ENCODE measurements at places on chromosomes 11 and 22.

DNA sequence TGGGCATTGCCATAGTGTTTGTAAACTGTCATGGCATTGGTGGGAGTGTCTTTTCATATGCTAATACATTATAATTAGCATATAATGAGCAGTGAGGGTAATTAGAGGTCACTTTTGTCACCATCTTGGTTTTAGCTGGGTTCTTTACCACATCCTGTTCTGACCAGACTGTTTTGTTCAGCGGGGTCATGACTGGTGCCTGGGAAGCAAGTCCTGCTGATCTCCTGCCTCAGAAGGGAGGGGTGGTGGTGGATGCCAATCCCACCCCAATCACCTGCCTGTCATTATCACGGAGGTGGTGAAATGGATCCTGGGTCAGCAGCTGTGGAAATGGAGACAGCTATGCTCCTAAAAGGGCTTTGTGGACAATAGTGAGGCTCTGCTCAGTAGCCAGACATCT, 31.2 kb downstream of the IL18 start:
- DNase-seq = no peak

DNA sequence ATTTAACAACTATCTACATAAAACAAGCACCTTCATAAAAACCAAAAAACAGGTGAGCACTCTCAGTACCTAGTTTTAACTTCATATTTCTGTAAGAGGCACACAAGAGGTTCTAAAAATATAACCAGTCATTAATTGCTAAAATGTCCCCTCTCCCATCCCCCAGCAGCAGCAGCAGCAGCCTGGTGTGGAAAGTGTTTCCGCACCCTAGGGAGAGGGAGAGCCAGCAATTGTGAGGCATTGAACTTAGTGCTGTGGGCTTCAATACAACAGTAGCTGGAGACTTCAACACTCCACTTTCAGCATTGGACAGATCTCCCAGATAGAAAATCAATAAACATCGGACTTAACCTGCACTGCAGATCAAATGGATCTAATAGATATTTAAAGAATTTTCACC, 1158.5 kb downstream of the JRKL start:
- DNase-seq = no peak

DNA sequence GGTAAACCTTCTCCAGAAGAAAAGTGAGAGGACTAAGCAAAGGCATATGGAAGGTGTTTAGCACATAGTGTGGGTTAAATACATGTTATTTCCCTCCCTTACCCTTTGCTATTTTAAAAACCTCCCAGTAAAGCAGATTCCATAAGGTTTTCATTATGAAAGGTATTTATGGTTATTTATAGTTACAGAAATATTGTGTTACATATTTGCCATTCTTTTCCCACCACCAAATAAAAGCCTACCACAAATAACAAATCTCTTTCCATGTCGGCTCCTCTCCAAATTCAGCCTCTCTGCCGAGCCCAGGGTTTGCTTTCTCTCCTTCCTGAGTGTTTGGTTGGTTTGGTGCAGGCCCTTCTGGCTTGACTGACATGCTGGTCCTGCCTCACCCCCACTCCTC, 64.4 kb downstream of the INSC start:
- peak; percentile 87 for DNase-seq

GRCh38 chr11:28836285-28837081, 728.3 kb downstream of the METTL15 start:
- peak; percentile 99 for DNase-seq

DNA sequence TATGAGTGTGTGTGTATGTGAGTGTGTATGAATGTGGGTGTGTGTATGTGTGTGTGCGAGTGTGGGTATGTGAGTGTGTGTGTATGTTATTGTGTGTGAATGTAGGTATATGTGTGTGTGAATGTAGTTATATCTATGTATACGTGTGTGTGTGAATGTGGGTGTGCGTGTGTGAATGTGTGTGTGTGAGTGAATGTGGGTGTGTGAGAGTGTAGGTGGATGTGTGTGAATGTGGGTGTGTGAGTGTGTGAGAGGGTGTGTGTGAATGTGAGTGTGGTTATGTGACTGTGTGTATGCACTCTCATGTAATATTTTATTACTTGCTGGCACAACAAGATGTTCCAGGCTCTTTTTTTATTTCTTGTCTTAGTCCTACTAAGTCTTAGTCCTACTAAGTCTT, 513.4 kb upstream of the B3GAT1 start:
- no peak for DNase-seq

- peak; percentile 32 for DNase-seq
These were observed 43.2 kb upstream of the DLAT start for GRCh38 chr11:111982019-111982464.

DNA sequence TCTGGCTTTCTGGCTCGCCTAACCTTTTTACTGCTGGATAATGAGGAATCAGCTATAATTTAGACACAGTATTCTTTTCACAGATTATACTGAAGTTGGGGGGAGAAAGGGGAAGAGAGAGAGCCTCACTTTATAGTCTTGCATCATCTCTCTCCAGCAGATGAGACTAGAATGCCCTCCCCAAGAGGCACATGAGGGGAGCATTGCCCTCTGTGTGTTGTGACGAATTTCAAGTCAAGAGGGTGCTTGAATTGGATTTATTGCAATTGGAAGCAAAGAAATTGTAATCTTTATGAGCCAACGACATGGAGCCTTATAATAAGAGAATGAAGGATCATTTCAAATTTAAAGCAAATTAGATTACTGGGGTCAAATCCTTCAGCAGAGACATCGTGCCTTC, 17.6 kb upstream of the CADM1 start:
- DNase-seq = no peak

DNA sequence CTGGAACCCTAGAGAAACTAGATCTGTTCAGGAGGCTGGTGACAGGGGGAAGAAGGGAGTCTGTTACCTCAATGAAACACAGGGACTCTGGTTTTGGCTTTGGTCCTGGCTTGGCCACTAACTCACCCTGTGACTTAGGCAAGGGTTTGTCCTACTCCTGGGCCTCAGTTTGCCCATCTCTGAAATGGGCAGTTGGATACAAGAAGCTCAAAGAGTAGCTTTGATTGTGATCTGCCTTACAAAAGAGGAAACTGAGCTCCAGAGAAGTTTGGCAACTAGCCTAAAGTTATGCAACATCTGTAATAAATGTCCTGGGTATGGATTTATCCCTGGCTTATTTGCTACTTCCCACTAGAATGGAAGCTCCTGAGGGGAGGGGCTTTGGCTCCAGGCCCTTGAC, 24.0 kb upstream of the LMO1 start:
- DNase-seq = no peak

- peak; percentile 70 for DNase-seq
These were observed 130.9 kb downstream of the KIF18A start for GRCh38 chr11:27977031-27977430.

DNA sequence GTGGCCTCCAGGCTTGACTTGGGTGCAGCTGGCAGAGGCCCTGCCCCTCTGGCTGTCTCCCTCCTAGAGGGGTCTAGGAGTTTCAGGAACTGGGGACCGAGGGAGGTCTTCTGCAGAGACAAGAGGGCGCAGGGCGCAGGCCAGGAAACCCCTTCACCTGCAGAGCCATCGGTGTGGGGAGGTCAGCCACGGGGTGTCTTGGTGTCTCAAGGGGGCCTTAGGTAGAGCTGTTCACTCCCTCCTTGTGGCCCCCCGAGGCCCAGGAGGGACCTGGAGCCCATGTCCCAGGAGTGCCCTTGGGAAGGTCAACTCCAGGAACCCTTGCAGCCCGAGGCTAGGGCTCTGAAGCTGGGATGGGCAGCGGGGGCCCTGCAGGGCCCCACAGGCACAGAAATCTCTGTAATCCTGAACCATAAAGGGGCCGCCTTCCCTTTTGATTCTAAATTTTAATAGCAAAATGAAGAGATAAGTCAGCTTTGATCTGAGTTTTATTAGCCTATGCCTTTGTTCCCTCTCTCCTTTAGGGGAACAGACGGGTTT, 31.4 kb upstream of the TH start:
- no peak for DNase-seq

GRCh38 chr11:46684367-46684766, 16.1 kb downstream of the ARHGAP1 start:
- DNase-seq = no peak

DNA sequence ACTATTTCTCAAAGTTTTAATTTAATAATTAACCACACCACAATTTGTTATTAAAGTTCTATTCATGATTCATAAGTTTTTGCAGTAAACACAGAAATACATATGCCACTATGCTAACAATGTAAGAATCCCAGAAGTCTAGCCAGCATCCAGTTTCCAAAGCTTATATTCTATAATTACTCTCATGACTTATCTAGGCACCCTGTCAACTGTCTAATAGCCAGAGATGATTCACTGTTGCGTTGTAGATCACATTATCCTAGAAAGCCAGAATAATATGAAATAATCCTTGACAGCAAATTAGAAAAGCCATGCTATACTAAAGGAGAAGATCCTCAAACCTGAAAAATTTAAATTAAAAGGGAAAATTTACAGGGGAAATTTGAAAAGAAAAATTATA, 141.0 kb downstream of the SOX6 start:
- no peak for DNase-seq

DNA sequence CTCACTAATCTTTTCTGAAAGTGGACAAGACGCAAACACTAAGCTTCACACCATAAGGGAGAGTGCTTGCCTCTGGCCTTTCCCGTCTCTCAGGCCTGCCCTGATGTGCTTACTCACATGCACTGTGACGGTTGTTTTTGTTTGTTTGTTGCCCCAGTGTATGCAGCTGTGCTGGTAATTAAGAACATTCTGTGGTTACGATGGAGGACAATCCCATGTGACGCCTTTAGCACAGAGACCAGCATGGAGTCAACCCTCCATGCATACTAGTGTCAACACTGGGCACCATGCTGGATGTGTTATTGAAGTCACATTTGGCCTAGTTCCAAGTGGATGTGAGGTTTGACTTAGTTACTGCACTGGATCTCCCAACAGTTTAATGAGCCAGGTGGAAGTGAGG, 27.8 kb upstream of the CDON start:
- no peak for DNase-seq

DNA sequence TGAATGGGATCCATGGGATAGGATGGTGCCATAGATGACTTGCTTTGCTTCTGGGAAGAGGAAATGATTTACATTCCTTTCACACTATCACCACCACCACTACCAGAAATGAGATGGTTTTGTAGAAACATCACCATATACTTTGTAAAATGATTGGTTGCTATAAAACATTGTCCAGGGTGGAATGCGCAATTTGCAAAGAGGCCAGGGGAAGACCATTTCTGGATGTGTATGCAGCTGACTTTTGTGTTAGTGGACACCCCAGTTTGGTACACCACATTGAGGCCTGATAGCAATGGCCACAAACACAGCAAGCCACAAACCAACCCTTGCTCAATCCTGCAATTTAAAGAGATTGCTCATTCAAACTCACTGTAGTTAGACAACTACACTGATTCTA, 56.7 kb upstream of the RCN1 start:
- DNase-seq = peak; percentile 99

DNA sequence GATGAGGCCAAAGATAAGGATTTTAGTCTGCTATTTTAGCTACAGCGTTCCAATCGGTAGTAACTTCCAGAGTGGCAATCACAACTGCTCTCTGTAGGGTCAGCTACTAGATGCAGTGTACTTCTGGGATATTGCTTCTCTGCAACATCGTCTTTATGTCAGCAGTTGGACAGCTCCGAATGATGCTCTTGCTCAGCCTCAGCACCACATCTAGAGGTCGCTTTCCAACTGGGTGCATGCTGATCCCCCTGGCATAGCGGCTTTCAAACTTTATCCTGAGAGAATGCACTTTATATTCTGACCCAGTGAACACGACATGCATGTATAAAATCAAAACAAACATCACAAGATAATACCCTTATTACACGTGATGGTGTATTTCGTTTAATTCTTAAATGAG, 219.6 kb downstream of the C11orf87 start:
- peak; percentile 52 for DNase-seq

GRCh38 chr11:14422052-14422813, 63.2 kb upstream of the RRAS2 start:
- peak; percentile 100 for DNase-seq

DNA sequence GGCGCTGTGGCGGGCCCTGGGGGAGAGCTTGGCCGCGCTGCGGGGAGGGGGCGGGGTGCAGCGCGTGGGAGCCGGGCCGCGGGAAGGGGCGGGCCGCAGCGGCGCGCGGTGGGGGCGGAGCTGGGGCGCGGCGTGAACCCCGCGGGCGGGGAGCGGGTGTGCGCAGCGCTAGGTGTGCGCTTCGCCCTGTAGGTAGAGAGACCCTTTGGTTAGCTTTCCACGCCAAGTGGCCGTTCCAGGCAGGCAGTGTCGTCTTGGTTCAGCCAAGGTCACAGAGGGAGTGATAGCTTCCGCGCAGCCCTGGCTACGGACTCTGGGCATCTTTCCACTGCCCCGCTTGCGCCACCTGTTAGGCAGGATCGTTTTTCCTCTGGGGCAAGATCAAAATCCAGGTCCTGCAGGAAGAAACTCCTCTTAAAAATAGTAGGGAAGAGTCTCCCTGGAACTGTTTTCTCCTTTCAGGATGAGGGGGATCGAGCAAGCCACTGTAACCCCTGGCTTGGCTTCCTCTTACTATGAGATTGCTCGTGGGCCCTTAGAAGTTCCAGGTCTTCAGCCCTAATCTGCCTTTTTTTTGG, 434 bp downstream of the BANF1 start:
- DNase-seq = peak; percentile 19

DNA sequence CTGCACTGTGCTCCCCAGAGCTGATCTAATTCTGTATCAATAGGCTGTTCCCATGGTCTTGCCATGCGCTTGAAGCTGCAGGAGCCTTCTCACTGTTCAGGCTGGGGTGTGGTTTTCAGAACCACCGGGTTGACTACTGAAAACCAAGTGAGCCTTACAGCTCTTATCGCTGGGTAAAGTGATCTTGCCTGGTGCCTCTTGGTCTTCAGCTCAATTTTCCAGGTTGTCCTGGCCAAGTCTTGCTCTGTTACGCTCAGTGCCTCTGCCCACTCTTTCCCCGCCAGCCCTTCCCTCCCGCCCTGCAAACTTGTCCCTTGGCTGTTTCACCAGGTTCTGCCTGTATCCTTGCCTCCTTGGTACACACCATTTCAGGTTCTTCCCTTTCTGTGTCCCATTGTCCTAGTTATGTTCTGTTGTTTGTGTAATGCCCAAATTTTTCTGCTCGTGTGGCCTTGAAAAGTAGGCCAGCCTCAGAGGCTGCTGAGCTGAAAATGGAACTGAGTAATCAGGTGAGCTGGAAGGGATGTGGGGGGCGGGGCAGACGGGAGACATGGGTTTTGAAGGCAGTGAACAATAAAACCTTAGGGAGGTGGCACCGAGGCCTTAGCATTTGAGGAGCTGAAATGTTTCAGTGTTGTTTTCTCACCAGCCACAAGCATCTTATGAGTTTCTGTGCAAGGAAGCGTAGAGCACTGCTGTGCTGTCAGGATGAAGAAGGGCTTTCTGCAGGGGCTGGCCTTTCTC, 11.2 kb downstream of the PEX26 start:
- DNase-seq = no peak
